ENCODE measurements at places on chromosomes 13 and 19. TPM values are rescaled to one million over a fixed set of nuclear protein-coding genes. Genes with fewer than 3 reads are reported as not detected.

- DNase-seq = no peak
Measured at GRCh38 chr19:2808129-2808941, 11.3 kb upstream of the ZNF554 start.

- DNase-seq = peak; percentile 69
Measured at GRCh38 chr13:52878831-52879230, 30.4 kb upstream of the PCDH8 start.

DNA sequence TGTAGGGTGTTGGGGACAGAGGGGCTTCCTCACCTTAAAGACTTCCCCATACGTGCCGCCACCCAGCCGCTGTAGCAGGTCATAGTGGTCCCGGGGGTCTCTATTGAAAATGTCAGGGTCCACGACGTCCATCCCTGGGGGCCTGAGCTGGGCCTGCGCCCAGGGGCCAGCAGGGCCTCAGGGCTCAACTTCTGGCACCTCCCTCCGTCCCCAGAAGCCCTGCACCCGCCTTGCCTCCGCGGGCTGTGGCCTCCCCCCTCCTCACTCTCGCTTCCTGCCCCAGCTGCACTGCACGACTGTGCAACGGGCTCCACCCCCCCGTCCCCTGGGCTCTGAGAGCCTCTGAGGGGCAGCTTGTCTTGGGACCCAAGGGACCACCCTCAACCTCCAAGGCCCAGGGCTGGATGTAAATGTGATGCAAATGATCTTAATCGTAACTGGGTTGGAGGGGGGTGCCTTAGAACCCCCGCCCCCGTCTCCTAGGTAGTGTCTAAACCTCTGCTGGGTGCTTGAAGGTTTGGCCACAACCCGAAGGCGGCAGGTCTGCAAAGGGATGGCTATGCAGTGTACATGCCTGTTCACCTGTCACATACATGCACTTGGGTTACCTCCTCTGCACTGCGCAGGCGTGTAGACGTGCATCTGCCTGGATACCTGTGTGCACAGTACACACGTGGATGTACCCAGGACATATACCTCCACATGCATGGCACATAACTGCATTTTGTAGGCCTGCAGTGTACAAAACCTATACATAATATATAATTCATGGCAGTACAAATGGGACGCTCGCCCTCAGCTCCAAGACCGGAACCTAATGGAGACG is at the start of gene MAP4K1:
TSS of gene MAP4K1 (minus strand) at position 190 of the 826 bp plus-strand sequence. CDS start at position 132, 58 bp downstream.
- DNase-seq = peak; percentile 34

DNA sequence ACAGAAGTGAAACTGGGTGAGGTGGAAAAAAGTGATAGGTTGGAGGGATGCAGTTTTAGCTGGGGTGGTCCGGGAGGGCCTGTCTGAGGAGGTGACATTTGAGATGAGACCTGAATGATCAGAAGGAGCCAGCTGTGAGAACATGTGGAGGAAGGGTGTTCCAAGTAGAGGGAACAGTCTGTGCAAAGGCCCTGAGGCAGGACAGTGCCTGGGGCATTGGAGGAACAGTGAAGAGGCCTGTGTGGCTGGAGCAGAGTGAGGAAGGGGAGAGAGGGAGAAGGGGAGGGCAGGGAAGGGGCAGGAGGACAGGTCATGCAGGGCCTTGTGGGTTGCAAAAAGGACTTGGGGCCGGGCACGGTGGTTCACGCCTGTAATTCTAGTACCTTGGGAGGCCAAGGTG is 36.3 kb upstream of the PTPRS start:
- no peak for DNase-seq

DNA sequence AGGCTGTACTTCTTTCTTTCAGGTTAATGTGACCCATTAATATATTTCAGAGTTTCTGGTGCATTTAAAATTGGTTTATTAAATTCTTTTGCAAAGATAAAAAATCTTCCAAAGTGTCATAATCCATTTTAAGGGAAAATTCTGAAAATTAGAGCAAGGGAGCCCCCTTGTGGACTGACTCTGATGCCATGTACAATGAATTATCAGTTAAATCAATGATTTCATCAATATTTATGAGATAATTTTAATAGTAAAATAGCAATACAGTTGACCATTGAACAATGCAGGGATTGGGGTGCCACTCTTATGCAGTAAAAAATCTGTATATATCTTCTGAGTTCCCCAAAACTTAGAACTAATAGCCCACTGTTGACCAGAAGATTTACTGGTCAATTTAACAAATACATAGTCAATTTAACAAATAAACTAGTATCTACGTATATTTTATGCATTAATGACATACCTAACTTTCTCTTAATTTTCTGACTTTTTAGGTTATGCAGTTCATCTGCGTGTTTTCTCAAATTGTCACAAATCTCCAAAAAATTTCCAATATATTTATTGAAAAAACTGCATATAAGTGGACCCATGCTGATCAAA is 479.1 kb upstream of the MIR17HG start:
- DNase-seq = peak; percentile 49

- no peak for DNase-seq
Measured at GRCh38 chr19:2116507-2116906, 19.8 kb downstream of the IZUMO4 start.

GRCh38 chr19:4173479-4174212 is 8.7 kb downstream of the SIRT6 start:
- DNase-seq = no peak

GRCh38 chr19:6521718-6522646 is 8.8 kb upstream of the TNFSF9 start:
- no peak for DNase-seq

- DNase-seq = peak; percentile 31
Measured at GRCh38 chr19:51480590-51480989, 2.3 kb downstream of the CEACAM18 start.

- no peak for DNase-seq
Measured at GRCh38 chr13:109778102-109778542, 8.3 kb downstream of the IRS2 start.

- no peak for DNase-seq
Measured at GRCh38 chr13:106440866-106441265, 94.6 kb downstream of the EFNB2 start.

GRCh38 chr13:41691274-41691673 is 233.9 kb downstream of the RGCC start:
- no peak for DNase-seq

DNA sequence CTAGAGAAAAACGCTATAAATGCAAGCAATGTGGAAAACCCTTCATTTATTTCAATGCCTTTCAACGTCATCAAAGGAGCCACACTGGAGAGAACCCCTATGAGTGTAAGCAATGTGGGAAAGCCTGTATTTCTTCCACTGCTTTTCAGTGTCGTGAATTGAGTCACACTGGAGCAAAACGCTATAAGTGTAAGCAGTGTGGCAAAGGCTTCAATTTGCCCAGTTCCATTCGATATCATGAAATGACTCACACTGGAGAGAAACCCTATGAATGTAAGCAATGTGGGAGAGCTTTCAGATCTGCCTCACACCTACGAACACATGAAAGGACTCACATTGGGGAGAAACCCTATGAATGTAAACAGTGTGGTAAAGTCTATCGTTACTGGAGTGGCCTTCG is 27.4 kb downstream of the ZNF20 start:
- no peak for DNase-seq

DNA sequence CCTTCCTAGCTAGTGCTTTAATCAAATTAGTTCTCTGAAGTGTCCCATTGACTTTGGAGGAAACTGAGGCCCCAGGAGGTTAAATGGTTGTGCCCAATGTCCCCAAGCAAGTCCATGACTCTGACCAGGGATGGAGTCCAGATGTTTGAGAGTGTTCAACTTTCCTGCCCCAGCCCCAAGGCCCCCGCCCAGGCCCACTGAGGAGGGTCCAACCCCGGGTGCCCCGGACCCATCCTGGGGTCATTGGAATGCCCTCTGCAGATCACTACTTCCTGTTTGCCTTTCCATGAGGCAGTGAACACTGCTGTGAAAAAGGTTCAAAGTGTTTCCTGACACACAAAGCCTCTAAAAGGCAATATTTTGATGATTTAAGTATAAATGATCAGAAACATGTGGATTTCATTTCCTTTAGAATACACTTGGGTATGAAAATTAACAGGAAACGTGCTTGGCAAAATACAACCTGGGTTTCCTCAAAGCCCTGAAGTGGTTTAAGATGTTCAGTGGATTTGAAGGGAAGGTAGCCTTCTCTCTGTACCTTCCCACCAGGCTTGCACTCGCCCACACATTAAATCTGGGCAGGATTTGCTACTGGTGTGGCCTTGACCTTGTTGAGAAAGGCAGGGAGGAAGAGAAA is 335.7 kb downstream of the TSHZ3 start:
- peak; percentile 74 for DNase-seq

- no peak for DNase-seq
Measured at GRCh38 chr19:48341515-48342413, 16.4 kb downstream of the EMP3 start.

DNA sequence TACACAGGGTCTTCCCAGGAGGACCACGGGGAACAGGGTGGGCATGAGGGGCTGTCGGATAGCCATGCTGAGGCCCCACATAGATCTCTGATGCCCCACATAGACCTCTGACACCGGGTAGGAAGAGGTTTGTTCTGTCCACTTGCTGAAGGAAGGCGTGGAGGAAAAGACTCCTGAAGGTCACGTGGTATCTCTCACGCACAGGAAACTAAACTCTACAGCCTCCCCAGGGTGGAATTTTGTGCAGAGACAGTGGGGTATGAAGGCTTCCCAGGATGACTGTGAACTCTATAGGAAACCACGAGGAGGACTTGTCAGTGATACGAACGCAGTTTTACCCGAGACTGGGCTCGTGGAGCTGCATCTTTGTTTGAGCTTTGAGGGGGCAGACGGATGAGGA is 2.8 kb downstream of the EVI5L start:
- DNase-seq = peak; percentile 32

DNA sequence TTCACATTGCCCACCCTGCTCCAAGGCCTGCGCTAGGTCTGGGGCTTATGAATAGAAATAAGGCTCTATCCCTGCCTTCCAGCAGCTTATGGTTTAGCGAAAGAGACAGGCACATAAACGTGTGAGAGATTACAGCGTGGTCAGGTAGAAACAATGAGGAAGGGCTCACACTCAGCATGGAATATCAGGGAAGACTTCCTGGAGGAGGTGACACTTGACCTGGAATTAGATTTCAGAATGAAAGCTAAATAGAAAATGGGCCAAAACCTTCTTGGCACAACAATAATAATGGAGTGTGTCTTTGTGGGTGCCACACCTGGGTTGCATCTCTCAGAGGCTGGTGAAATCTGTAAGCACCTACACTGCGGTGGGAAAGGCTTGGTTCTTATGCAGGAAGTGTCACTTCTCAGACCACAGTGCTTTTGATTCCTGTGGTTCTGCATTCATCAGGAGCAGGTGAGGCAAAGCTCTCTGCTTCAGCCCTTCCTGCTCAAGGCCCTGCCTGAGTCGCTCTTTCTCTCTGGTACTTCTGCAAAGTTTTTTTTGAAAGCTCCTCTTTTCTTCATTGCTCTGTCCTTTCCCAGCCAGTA is 430.3 kb downstream of the ZNF536 start:
- DNase-seq = no peak

GRCh38 chr13:80296638-80297037 is 44.3 kb downstream of the SPRY2 start:
- DNase-seq = no peak

DNA sequence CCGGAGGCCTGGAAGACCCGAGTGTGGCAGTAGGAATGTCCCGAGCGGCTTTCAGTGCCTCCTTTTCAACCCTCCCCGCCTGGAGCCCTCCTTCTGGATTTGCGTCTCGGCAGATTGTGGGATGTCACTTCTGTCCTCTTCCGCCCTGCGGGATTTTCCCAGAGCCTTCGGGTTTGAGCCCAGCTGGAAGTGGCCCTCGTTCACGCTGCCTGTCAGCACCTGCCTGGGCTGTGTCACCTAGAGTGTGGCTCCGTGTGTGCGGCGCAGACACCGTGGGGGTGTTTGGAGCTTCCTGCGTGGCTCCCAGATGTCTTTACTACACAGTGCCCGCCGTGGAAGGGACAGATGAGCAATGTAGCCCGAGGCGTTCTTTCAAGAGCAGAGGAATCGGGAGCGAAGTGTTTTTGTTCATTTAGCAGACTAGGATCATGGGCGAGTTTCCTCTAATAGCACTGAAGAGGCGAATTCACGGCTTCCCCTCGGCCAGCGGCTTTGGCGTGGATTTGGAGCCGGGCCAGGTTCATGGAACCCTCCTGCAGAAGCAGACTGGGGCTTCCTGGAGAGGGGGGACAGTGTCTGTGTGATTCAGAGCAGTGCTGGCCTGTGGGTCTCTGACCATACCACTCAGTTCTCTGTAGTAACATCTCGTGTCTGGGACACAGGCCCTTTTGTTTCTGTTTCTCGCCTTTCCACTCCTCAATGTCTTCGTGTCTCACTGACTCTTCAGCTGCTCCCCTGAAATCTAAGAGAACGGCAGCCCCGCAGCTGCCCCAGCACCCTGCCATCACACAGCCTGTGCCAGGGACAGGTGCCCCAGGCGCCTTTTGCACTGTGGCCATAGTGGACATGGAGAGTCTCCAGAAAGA is 68.0 kb downstream of the KDM4B start:
- peak; percentile 54 for DNase-seq

GRCh38 chr19:45097776-45098520 is 5.0 kb downstream of the PPP1R37 start:
- DNase-seq = peak; percentile 45

GRCh38 chr19:7871437-7872305 is 2.5 kb downstream of the PRR36 start:
- DNase-seq = peak; percentile 94

- no peak for DNase-seq
Measured at GRCh38 chr13:50697746-50698539, 145.5 kb downstream of the DLEU7 start.

GRCh38 chr19:45752639-45753038 is 16.4 kb downstream of the SIX5 start:
- no peak for DNase-seq

DNA sequence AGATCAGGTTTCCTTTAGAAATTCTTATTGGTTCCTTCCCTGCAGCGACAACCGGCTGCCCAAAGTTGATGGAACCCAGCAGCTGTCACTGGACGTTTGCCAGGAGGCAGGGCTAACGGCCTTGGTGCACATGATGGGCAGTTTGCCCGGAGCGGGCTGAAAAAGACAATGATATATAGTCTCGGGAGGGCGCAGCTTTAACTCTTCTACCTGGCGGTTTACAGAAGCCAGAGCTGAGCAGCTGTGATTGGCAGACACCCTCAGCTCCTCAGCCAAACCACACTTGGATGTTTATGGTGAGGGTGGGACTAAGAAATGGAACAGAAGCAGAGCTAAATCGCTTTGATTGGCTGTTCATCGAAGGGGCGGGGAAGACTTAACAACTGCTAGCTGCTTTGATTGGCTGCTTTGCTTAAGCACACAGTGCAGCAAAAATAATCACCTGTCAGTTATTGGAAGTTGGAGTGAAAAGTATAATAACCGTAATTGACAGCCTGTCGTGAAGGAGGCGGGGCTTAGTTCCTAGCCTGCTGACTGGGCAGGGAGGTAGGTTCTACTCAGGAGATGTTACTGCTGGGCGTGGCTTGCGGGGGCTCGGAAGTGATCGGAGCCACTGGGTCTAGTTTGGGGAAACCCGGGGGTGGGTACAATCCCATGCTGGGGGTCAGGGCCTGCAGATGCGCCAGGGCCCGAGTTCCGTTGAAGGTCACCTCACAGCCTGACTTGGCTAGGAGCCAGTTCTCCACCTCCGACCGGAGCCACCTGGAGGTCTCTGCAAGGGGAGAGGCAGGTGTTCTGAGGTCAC is 7.5 kb downstream of the EMP3 start:
- DNase-seq = peak; percentile 99

Gene SNAPC2
- total RNA-seq = 10.6 TPM

Gene FREM2
- total RNA-seq = 8.5 TPM

Gene NR2F6
- 32.4 TPM for total RNA-seq

Gene ZNF285
- 7.2 TPM for total RNA-seq

Gene HIPK4
- total RNA-seq = 0.13 TPM

Gene CACNA1A
- 0.58 TPM for total RNA-seq

Gene ZFP36
- total RNA-seq = 14.2 TPM

Gene PLPP2
- 0.58 TPM for total RNA-seq

Measured in muscle of leg (tissue), 16 donors.